ENCODE measurements at places on chromosomes 4 and X. TPM values are rescaled to one million over a fixed set of nuclear protein-coding genes. Genes with fewer than 3 reads are reported as not detected.

DNA sequence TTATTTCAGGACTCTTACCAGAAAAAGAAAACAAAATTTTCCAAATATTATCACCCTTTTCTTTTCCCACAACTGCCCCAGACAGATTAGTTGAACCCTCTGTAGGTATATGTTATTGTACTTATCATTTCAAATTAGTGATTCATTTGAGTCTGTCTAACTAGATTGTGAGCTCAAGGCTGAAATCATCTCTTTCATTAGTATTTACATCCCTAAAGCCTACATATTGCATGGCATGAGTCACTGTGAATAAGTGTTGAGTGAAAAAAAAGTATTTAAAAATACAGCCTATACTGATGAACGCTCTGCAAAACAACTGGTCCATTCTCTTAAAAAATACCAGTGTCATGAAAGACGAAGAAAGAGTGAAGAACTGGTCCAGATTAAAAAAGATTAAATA lies 3.9 kb downstream of the PAGE3 start:
- H3K4me3 ChIP-seq: no peak overlapping the region
- no peaks in the 10 kb centered on the region for H3K27me3 ChIP-seq
- no peaks in the 10 kb centered on the region for H3K4me1 ChIP-seq
- H3K27ac ChIP-seq: no peak overlapping the region
- H3K36me3 ChIP-seq: no peaks in the 10 kb centered on the region

GRCh38 chr4:57110640-57111511 lies 691 bp upstream of the IGFBP7 start:
- peak; percentile 82 for DNase-seq
- H3K4me1 ChIP-seq: no peaks in the 10 kb centered on the region
- H3K4me3 ChIP-seq: peak overlapping the region; percentile 94
- H3K36me3 ChIP-seq: no peaks in the 10 kb centered on the region

DNA sequence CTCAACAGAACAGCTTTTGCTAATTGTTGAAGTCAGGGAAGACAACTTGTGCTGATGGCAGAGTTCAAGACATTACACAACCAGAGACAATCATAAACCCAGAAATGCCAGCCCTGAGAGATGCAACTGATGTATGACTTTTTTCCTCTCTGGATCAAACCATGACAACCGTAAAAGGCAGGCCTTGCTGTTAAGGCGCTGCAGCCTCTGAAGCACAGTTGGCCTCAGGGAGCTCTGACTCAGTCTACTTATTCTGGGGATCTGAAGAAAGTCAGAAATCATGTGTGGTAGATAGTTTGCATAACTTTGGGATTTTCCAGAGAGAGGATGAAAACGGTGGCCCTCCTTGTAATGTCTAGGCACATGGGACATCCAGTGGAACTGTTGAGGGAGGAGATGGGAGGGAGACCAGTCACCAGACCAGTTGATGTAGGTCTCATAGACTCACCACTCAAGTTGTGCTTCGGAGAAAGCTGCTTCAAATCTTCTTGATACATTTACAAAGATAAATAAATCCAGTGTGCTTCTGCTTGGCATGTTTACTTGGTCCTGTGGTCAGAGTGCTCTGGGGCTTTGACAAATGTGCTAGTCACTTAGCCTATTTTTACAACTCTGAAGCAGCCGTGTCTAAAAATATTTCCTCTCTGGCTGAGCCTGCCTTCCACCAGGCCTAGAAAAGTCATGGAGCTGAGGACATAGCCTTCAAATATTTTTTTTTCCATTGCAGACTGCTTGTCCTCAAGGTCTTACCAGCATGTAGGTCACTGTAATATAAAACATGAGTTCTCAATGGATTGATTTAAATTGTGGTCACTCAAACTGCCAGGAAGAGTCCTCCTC lies 7.5 kb downstream of the HADH start:
- no peaks in the 10 kb centered on the region for H3K27me3 ChIP-seq
- H3K4me1 ChIP-seq: no peaks in the 10 kb centered on the region
- H3K4me3 ChIP-seq: no peak overlapping the region

DNA sequence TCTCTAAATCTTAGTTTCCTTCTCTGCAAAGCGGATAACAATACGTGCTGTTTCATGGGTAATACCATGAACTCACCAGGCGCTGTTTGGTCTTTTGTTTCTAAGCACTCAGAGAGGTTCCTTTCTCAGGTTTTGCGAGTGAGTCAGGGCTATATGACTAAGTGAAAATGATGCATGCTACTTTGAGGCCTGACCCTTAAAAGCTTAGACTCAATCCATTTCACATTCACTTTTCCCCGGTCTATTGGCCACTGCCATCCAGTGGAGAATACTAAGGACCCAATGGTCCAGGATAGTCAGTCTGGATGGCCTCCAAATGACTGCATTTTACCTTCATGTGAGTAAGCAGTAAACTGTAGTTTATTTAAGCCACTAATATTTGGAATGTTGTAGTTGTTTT lies 400.8 kb upstream of the SLIT2 start:
- no peaks in the 10 kb centered on the region for H3K4me1 ChIP-seq
- no peaks in the 10 kb centered on the region for H3K27me3 ChIP-seq
- no peak overlapping the region for H3K4me3 ChIP-seq

GRCh38 chr4:158778156-158778711 lies 9.4 kb downstream of the FNIP2 start:
- no peaks in the 10 kb centered on the region for H3K36me3 ChIP-seq
- H3K27ac ChIP-seq: no peak overlapping the region
- no peak for DNase-seq

GRCh38 chr4:180603791-180604190 lies 1639.4 kb upstream of the TENM3 start:
- no peaks in the 10 kb centered on the region for H3K27me3 ChIP-seq
- H3K4me1 ChIP-seq: no peaks in the 10 kb centered on the region
- DNase-seq: no peak
- H3K4me3 ChIP-seq: no peak overlapping the region
- no peak overlapping the region for H3K27ac ChIP-seq
- no peaks in the 10 kb centered on the region for H3K36me3 ChIP-seq

- no peaks in the 10 kb centered on the region for H3K27me3 ChIP-seq
- H3K4me1 ChIP-seq: peaks cover 42% of the 10 kb centered on the region
- H3K4me3 ChIP-seq: no peak overlapping the region
- peak overlapping the region; percentile 38 for H3K27ac ChIP-seq
- DNase-seq: no peak
Observed at GRCh38 chr4:26432419-26432818, 57.9 kb downstream of the CCKAR start.

- H3K4me3 ChIP-seq: no peak overlapping the region
- no peaks in the 10 kb centered on the region for H3K36me3 ChIP-seq
- no peak for DNase-seq
- H3K27ac ChIP-seq: no peak overlapping the region
- H3K4me1 ChIP-seq: no peaks in the 10 kb centered on the region
Observed at GRCh38 chr4:51833236-51833635, 9.7 kb upstream of the DCUN1D4 start.

DNA sequence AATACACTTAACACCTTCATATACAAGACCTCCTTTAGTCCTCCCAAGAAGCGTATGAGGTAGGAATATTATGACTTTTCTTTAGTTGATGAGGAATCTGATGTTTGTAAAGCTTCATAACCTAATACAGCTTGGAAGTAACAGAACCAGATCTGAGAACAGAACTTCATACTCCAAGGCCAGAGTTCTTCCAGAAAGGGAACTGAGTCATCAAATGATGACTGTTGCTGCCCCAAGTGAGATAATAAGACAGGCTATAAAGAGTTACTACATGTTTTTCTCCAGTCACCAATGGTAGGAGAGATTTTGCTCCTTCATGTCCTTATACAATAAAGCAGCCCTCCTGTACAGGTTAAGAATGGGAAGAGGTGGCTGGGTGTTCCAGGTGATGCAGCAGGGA lies 74.3 kb upstream of the ANXA3 start:
- H3K4me3 ChIP-seq: no peak overlapping the region
- no peaks in the 10 kb centered on the region for H3K4me1 ChIP-seq
- no peaks in the 10 kb centered on the region for H3K36me3 ChIP-seq
- no peak overlapping the region for H3K27ac ChIP-seq
- no peak for DNase-seq

GRCh38 chr4:55399581-55399980 lies 3.8 kb downstream of the TMEM165 start:
- no peaks in the 10 kb centered on the region for H3K36me3 ChIP-seq
- H3K27ac ChIP-seq: peak overlapping the region; percentile 100
- H3K4me3 ChIP-seq: peak overlapping the region; percentile 85
- no peak for DNase-seq
- H3K4me1 ChIP-seq: no peaks in the 10 kb centered on the region

- peak overlapping the region; percentile 57 for H3K4me3 ChIP-seq
- no peaks in the 10 kb centered on the region for H3K27me3 ChIP-seq
- peak overlapping the region; percentile 79 for H3K27ac ChIP-seq
- no peak for DNase-seq
- no peaks in the 10 kb centered on the region for H3K4me1 ChIP-seq
- no peaks in the 10 kb centered on the region for H3K36me3 ChIP-seq
Observed at GRCh38 chrX:73215246-73215645, 595 bp upstream of the NAP1L2 start.

DNA sequence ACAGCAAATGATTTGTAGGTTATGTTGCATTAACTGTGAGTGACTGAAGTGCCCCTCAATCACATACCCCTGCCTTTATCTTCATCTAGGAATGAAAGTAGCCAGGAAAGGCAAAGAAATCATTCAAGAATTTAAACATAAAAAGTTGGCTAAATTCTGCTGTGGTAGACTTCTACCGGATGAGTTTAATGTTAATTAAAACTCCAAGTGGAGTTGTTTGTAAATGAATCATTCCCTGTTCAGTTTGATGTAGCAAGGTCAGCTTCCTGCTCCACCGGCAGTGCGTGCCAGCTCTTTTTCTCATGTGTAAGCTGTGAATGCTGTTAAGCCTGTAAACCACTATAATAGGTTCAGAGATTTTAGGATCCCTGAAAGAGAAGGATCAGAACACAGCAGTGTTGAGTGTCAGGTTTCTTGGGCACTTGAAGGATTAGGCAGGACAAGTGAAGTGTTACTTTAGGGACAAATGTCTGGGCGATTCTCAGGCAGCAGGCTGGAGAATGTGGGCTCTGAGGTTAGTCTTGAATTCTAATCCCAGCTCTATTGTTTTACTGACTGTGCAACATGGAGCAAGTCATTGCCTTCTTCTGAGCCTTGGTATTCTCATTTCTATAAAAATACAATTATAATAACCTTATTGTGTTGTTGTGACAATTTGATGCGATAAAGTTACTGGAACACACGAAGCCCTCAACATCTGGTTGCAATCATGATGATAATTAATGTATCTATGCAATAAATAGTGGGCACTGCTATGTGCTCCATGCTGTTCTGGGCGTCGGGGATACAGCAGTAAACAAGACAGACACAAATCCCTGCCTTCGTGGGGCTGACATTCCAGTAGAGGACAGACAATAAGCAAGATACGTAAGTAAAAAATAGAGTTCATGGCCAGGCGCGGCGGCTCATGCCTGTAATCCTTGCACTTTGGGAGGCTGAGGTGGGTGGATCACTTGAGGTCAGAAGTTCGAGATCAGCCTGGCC lies 112.0 kb downstream of the SHROOM3 start:
- no peaks in the 10 kb centered on the region for H3K36me3 ChIP-seq
- H3K4me3 ChIP-seq: no peak overlapping the region
- no peaks in the 10 kb centered on the region for H3K27me3 ChIP-seq
- peaks cover 16% of the 10 kb centered on the region for H3K4me1 ChIP-seq

DNA sequence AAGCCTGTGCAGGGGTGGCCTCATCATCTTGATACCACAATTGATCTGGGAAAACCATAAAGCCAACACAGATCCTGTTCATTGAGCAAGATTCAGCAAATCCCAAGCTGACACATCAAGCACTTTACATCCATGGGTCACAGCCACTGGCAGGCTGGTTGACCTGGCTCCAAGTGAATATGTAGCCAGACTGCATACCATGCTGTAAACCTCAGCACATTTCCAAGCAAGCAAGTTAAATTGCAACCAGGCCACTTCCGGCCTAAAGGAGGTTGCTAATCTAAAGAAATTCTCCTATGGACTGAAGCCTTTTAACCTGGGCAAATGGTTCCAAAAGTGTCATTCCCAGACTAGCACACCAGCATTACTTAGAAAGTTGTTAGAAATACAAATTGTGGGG lies 54.4 kb upstream of the USP26 start:
- H3K36me3 ChIP-seq: no peaks in the 10 kb centered on the region
- H3K27ac ChIP-seq: no peak overlapping the region
- no peak overlapping the region for H3K4me3 ChIP-seq
- no peaks in the 10 kb centered on the region for H3K27me3 ChIP-seq
- DNase-seq: no peak

DNA sequence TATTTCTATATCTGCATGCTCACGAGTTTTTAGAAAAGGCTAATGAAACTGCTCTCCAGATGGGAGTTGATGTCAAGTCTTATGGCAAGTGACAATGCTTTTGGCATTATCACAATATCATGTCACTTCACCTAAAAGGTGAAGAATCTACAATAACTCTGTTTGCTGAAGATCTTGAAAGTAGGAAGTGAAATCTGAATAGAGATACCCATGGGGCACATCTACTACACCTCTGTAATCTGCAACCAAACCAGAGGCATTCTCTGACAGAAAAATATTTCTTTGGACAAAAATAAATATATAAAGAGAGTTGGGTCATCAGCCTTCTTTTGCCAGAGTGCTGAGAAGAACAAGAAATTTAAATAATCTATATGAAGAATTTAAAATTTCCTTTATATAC lies 3.9 kb upstream of the VAMP7 start:
- H3K27ac ChIP-seq: no peak overlapping the region
- H3K27me3 ChIP-seq: no peaks in the 10 kb centered on the region
- no peak for DNase-seq
- H3K4me3 ChIP-seq: no peak overlapping the region

GRCh38 chrX:40153345-40154249 lies 55.8 kb upstream of the BCOR start:
- H3K36me3 ChIP-seq: no peaks in the 10 kb centered on the region
- peaks cover 7% of the 10 kb centered on the region for H3K4me1 ChIP-seq
- DNase-seq: peak; percentile 73
- H3K27me3 ChIP-seq: peaks cover 14% of the 10 kb centered on the region
- H3K27ac ChIP-seq: peak overlapping the region; percentile 71

- no peaks in the 10 kb centered on the region for H3K4me1 ChIP-seq
- H3K4me3 ChIP-seq: no peak overlapping the region
- H3K27ac ChIP-seq: no peak overlapping the region
- no peak for DNase-seq
Observed at GRCh38 chrX:87664381-87664780, 146.8 kb downstream of the KLHL4 start.

- H3K27ac ChIP-seq: no peak overlapping the region
- no peak overlapping the region for H3K4me3 ChIP-seq
Observed at GRCh38 chrX:8204169-8204935, 33.3 kb upstream of the VCX2 start.

DNA sequence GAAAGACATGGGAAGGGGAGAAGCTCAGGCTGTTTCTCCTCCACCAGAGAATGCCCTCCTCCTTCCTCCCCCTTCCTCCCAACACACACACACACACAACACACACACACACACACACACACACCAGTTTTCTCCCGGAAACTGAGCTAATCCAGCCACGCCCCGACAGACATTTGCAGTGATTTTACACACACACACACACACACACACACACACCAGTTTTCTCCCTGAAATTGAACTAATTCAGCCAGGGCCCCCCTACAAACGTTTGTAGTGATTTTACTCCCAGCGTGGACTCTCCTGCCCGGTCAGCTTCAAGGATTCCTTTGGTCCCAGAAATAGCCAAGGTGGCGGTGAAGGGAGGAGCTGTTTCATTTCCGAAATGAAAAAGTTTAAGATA lies 32.9 kb upstream of the STX18 start:
- peak overlapping the region; percentile 56 for H3K4me3 ChIP-seq
- H3K27me3 ChIP-seq: no peaks in the 10 kb centered on the region
- H3K4me1 ChIP-seq: no peaks in the 10 kb centered on the region
- DNase-seq: no peak
- no peaks in the 10 kb centered on the region for H3K36me3 ChIP-seq

IL1RAPL2 gene
- not detected for total RNA-seq

ANOS1 gene
- total RNA-seq: 1.8 TPM

ASB5 gene
- 56.1 TPM for total RNA-seq

PDGFRA gene
- 193 TPM for total RNA-seq

CXCL9 gene
- total RNA-seq: not detected

ADGRG4 gene
- total RNA-seq: under 0.01 TPM

PAGE4 gene
- total RNA-seq: not detected

TMEM31 gene
- total RNA-seq: not detected
